Activated naive CD4-positive, alpha-beta T cell treated with anti-CD3 and anti-CD28 coated beads for 36 hours (primary cell): ENCODE measurements at places on chromosomes 11 and 22.

GRCh38 chr11:68694431-68695297 is 10.3 kb downstream of the GAL start:
- no peak for DNase-seq

GRCh38 chr11:28017816-28018215 is 90.1 kb downstream of the KIF18A start:
- DNase-seq = no peak

GRCh38 chr22:20424932-20425565 is 12.6 kb downstream of the SCARF2 start:
- no peak for DNase-seq

- no peak for DNase-seq
These were observed 13.7 kb downstream of the PPM1F start for GRCh38 chr22:21938906-21939305.

- DNase-seq = no peak
These were observed 74.7 kb downstream of the COMMD9 start for GRCh38 chr11:36214480-36214879.

- no peak for DNase-seq
These were observed 8.9 kb downstream of the KCNJ11 start for GRCh38 chr11:17379383-17380180.

DNA sequence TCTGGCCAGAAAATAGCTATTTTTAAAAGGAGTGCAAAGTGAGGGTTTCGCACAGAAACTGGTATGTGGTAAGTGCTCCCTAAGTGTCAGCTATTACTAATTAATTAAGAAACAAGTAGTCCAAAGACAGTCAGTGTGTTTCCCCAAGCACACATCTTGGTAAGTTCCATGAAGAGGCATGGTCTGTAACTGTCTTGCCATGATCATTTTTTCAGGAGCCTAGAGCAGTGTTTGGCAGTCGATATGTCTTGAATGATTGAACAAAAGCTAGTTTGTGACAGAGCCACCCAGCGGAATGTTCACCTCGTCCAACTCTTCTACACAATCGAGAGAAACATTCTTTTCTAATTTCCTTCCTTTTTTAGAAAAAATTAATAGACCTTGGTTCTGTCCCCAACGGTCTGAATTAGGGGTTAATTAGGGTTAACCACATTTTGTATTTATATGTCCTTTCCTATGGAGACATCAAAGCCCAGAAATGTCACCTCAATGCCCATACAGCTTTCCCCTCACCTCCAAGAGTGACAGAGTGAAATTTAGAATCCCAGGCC is 57.6 kb upstream of the FTH1 start:
- DNase-seq = no peak

- peak; percentile 79 for DNase-seq
These were observed 180.4 kb upstream of the B3GAT1 start for GRCh38 chr11:134592391-134592990.

DNA sequence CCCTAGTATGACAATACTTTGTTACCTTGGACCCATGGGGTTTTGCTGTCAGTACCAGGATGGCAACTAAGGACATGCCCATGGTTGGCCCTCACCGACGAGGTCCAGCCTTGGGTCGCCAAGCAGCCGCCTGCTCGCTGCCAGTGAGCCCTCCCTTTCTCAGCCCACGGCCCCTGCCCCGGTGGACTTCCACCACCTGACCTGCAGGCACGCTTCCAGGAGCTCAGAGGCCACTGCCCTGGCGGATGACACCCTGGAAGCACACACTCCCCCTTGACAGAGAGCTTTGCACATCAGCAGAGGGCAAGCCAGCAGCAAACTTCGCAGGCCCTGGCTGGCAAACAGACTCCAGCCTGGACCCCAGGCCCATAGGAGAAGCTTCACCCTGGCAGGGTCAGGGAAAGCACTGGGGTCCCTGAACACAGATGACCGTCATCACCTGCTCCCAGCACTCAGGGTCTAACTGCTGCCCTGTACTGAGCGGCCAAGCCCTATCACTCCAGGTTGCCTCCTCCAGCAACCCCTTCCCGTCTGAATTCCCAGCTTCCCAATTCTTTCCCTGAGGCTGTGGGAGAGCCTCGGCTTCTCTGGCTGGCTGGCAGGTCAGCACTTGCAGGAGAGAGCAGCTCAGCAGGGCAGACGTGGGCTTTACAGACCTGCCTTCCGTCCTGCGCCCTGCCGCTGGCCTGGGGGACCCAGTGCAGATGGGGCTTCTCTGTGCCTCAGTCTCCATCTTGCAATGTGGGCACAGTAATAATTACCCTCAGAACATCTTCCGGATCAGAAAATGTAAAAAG is 2.7 kb upstream of the PPARA start:
- no peak for DNase-seq

DNA sequence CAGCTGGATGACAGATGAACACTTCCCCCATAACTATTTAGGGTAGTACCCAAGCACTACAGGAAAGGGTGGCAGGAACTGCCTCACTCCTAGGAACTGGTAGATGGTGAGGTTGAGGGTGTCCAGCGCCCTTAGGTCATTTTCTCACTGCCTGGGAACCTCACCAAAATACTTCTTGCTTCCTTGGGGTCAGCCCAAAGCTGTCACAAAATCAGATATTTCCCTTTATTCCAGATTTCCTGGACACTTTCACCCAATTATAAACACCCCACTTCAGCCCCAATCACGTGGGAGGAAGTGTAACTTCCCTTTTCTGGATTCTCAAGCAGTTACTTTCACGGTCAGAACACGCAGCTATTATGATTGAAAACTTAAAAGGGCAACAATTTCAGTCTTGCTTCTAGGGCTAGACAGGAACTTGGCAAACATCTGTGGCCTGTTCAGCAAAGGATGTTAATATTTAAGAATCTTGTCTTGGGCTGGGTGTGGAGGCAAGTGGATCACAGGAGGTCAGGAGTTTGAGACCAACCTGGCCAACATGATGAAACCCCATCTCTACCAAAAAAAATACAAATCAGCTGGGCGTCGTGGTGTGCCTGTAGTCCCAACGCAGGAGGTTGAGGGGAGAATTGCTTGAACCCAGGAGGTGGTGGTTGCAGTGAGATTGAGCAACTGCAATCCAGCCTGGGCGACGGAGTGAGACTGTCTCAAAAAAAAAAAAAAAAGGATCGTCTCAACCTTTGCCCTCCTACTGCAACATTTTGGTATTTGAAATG is 4.0 kb downstream of the FTH1 start:
- no peak for DNase-seq

DNA sequence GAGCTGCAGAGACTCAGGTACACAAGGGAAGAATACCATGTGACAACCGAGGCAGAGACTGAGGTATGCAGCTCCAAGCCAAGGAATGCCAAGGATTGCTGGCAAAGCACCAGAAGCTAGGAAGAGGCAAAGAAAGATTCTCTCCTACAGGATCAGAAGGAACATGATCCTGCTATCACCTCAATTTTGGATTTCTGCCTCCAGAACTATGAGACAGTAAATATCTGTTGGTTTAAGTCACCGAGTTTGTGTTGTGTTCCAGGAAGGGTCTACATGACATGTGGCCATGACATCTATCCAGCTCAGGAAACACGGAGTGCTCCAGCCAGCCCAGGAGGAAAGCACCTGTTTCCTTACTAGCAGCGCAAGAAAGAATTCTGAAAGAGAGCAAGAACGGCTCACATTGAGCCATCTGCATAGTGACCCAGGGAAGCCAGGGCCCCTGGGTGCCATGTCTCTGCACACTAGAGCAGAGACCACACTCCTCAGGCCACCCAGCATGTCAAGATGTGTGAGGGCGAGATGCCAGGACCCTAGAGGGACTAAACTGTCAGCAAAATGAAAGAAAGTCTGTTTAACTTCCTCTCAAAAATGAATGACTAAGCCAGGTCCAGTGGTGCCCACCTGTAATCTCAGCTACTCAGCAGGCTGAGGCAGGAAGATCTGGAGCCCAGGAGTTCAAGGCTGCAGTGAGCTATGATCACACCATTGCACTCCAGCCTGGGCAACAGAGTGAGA is 35.6 kb upstream of the GALNT18 start:
- DNase-seq = no peak

GRCh38 chr11:2591805-2592204 is 108.0 kb downstream of the KCNQ1OT1 start:
- DNase-seq = no peak

GRCh38 chr11:44110231-44110679 is 14.8 kb downstream of the EXT2 start:
- DNase-seq = peak; percentile 76

DNA sequence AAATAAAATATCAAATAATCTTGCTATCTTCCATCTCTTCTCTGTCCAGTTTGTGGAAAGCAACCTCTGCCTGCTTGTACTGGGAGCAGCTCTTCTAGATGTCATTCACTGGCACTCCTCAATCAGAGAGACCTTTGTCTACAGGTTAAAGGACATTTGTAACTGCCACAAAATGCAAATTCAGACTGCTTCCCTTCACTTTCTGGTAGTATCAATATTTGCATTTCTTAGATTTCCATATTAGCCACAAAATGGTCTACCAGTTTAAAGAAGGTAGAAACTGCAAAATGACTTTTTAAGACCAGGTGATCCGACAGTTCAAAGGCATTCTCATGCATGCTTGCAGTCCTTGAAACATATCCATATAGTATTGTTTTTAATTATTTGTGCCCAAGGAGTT is 51.7 kb upstream of the RCN1 start:
- DNase-seq = no peak

- peak; percentile 36 for DNase-seq
These were observed 921 bp upstream of the NUCB2 start for GRCh38 chr11:17275400-17276235.

DNA sequence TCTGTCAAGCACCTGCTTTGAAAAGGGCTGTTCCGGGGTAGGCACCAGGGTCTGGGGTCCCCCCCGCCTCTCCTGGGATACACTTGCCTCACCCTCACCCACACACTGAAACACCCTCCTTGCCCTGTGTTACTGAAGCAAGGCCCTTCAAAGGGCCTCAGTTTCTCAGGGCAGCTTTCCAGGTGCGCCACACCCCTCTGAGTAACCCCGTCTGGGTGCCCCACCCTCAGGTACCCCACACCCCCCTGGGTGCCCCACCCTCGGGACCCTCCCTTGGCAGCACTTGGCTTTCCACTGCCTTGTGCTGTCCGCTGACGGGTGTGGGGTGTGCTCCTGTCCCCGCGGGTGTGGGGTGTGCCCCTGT is 413.6 kb downstream of the TBC1D22A start:
- DNase-seq = no peak

GRCh38 chr11:95279921-95280868 is 49.2 kb upstream of the SESN3 start:
- DNase-seq = no peak

DNA sequence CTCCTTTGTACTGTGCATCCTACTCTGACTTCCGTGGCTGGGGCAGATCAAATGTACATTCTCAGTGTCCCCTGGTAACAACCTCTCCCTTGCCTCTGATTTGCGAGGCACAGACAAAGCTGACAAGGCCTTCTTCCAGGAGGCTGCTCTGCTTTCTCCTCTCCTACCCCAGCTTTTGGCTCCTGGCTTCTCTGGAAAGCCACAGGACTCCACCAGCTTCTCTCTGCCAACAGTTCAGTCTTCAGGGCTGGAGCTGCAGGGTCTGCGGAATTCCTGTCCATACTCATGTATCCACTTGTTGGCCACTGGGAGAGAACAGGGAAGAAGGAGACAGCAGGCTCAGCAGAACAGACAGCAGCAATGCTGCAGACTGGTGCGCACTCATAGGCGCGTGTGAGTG is 44.4 kb downstream of the P4HA3 start:
- DNase-seq = no peak

DNA sequence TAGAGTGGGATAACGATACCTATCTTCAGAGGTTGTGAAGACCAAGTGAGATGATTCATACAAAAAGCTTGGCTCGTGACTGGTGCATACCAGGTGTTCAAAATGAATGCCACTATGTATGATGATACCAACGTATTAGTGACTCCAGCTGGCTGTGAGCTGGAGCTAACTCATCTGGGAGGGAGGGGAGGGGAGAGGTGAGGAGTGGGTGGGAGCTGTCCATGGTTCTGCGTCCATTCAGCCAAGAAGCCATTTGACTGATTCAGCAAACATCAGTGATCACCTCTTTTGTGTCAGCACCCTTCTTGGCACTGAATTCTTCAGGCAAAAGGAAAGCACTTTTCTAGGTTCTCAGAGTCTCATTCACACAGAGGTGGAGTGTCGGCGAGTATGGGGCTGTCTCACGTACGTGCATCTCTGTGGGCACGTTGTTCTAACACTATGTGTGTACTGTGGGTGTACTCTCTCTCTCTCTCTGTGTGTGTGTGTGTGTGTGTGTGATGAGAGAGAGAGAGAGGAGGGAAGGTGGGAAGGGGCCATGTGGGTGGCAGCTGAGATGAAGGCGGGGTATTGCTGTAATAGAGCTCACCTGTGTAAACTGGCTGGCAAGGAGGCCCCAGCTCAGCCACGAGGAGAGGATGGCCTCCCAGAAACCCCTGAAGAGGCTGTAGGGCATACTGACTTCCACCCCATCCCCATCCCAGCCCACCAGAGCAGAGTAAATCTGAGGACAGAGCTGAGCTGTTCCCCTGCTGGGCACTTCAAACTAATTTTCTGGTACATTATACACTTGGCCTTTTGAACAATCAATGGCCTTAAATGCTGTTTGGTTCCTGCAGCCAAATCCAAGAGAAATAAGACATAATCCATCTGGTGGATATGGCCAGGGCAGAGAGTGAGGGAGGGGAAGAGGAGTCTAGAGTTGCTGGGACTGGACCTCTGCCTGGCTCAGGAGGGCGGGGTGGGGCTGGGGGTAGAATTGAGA is 96.1 kb upstream of the THY1 start:
- DNase-seq = peak; percentile 63

DNA sequence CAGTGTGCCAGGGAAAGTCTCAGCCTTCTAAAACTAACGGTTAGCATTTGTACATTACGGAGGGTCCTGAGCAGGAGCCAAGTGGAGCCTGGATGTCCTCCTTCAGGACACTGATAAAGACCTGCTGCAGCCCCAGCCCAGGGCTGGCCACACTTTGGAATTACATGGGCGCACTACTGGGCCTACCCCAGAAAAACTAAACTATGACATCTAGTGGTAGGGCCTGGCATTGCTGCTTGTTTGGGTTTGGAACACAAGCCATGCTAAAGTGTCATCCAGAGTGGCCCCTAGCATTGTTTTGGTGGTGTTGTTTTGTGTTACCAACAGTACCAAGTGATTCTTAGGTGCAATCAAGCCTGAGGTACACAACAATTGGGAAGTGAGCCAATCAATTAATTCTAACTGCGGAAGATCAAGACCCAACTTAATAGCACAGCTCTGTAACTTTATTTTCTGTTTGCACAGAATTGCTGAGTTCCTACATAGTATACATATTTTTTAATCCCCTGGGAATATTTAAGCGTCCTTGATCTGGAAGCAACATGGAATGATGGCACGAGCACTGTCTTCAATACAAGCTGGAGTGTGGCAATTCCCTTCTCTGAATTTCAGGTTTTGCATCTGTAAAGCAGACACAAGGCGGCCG is 340.7 kb downstream of the LARGE1 start:
- DNase-seq = peak; percentile 56

- DNase-seq = no peak
These were observed 286.1 kb downstream of the RAB38 start for GRCh38 chr11:87889126-87889525.

GRCh38 chr11:118148856-118149255 is 3.8 kb downstream of the SCN4B start:
- DNase-seq = no peak

DNA sequence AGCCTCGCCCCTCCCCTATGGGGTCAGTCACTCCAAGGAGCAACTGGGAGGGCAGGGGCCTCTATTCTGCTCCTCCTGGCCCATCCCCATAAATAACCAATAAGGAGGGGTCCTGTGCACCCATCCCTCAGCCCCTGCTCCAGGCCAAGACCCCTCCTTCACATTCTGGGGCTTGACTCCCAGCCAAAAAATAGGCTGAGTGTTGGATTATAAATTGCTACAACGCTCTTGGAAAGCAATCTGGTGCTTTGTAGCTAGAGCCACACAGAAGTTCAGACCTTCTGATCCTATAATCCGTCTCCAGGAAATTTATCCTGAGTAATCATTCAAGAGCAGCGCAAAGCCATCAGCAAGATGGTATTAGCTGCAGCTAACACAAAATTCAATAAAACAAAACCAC is 42.5 kb downstream of the ABCC8 start:
- no peak for DNase-seq
